Breast epithelium (tissue), 4 donors: ENCODE measurements at places on chromosomes 7 and 10. TPM values are rescaled to one million over a fixed set of nuclear protein-coding genes. Genes with fewer than 3 reads are reported as not detected.

DNA sequence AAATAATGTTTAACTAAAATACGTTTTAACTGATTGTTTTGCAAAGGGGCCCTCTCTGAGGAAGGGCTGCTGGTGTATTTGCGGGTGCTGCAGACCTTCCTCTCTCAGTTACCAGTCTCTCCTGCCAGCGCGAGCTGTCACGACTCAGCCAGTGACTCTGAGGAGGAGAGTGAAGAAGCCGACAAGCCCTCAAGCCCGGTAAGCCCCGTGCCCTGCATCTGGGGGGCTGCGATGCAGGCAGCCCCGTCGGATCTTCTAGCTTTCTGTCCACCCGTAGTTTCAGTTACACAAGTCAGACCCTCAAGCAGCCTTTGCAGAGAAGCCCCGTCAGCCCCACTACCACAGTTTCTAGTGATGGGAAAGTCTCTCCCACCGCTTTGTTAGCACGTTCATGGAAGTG lies 45.1 kb downstream of the UBE3C start:
- no peaks in the 10 kb centered on the region for H3K27me3 ChIP-seq
- H3K4me1 ChIP-seq = no peaks in the 10 kb centered on the region

DNA sequence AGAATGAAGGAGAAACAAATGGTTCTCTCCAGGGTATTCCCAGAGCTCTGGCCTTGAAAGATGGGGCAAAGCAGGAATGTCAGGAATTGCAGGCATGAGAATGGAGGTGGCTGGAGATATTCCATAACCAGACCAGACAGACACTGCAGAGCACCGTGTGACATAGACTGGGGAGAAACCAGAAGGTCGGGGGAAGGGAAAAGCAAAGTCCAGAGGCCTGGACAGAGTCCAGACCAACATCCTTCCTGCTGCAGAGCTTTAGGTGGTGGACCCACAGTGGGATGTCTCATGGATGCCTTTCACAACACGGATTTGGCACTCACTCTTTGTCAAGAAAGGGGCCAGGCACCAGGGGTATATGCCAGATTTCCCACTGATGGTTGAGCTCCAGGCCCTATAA lies 177.2 kb upstream of the INHBA start:
- H3K27ac ChIP-seq = no peak overlapping the region
- no peak overlapping the region for H3K4me3 ChIP-seq
- no peaks in the 10 kb centered on the region for H3K27me3 ChIP-seq

DNA sequence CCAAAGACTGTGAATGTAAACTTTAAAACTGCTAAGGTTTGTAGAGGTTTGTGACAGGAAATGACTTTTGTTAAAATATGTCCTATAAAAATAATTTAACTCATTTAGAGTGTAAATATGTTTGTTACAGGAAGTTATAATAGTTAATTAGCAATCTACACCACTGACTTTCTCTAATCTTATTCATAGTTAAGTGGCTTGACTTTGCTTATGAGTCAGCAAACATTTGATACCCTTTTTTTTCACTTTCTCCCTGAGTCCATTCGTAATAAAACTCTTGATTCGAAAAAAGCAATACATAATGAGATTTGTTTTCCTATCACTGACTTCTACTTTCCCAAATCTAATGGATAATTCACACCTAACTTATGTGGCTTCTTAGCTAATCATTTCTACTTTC lies 317.7 kb upstream of the SEMA3C start:
- no peaks in the 10 kb centered on the region for H3K4me1 ChIP-seq
- no peak for DNase-seq
- H3K4me3 ChIP-seq = no peak overlapping the region
- no peaks in the 10 kb centered on the region for H3K36me3 ChIP-seq

- no peaks in the 10 kb centered on the region for H3K27me3 ChIP-seq
- H3K4me3 ChIP-seq = no peak overlapping the region
- H3K36me3 ChIP-seq = no peaks in the 10 kb centered on the region
- H3K27ac ChIP-seq = no peak overlapping the region
- H3K4me1 ChIP-seq = no peaks in the 10 kb centered on the region
These were observed 184.9 kb downstream of the PPP1R9A start for GRCh38 chr7:95092324-95092723.

DNA sequence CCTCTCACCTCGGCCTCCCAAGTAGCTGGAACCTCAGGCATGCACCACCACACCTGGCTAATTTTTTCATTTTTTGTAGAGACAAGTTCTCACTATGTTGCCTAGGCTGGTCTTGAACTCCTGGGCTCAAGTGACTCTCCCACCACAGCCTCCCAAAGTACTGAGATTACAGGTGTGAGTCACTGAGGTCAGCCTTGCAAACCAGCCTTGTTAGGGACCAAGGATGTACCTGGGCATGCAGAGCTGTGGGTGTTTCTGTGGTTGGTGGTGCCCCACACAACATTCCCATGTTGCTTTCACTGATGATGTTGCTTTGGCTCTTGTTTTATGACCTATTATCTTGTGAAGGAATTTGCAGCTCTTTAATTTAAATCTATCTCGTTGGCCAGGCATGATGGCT lies 54.8 kb downstream of the OTUD1 start:
- no peak overlapping the region for H3K4me3 ChIP-seq
- no peaks in the 10 kb centered on the region for H3K4me1 ChIP-seq
- H3K36me3 ChIP-seq = no peaks in the 10 kb centered on the region

Gene HOXA13
- total RNA-seq = 0.16 TPM

Gene RSPH10B2
- total RNA-seq = 0.44 TPM

Gene SFMBT2
- total RNA-seq = 3.5 TPM

Gene ZP3
- total RNA-seq = 1.4 TPM
